Ureter (tissue), 1 donor: ENCODE measurements at places on chromosomes 5 and 9. TPM values are rescaled to one million over a fixed set of nuclear protein-coding genes. Genes with fewer than 3 reads are reported as not detected.

FOXD4L6 gene
- not detected for total RNA-seq

GDNF gene
- total RNA-seq: not detected

CFAP157 gene
- total RNA-seq: 1.5 TPM

FCN2 gene
- total RNA-seq: 0.49 TPM

SLC6A7 gene
- 0.10 TPM for total RNA-seq

ANKRD31 gene
- 1.0 TPM for total RNA-seq

LCN15 gene
- not detected for total RNA-seq
